ENCODE measurements at places on chromosomes 1 and 21.

DNA sequence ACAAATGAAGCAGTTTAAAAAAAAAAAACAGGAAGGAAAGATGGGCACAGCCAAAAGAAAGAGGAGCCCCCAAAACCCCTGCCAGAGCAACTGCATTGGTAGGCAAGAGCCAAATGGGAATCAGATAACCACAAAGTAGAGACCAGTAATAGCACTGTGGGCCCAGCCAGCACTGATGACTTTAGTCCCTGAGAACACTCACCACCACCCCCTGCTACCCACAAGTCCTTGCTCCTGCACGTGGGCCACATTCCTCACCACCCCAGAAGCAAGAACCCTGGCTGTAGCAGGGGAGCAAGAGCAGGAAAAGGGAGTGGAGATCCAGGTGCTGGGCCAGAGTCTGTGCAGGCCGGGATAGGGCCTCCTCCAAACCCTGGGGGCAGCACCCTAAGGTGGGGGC, 86.1 kb downstream of the RRAGC start:
- no peaks in the 10 kb centered on the region for H3K4me1 ChIP-seq
- H3K36me3 ChIP-seq = no peaks in the 10 kb centered on the region
- H3K27ac ChIP-seq = no peak overlapping the region
- no peaks in the 10 kb centered on the region for H3K27me3 ChIP-seq
- DNase-seq = no peak

DNA sequence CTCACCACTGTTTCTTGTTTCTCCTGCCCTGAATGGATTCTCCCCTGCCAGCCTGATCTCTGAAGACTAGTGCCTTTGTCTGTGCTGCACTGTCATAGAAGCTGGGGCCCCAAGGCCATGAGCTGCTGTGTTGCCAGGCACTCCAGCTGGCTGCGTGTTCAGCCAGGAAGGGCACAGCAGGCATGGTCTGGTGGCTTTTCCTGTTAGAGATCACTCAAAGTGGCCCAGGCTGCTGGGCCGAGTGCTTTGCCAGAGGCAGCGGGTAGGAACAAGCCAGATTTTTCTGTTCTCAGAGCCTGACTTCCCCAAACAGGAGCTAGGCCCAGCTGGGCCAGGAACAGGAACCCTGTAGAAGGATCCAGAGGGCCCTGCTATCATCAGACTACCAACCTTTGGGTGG, 5.2 kb downstream of the ADPRS start:
- no peak overlapping the region for H3K4me3 ChIP-seq
- no peak overlapping the region for H3K27ac ChIP-seq
- H3K27me3 ChIP-seq = no peaks in the 10 kb centered on the region
- peaks cover 5% of the 10 kb centered on the region for H3K4me1 ChIP-seq
- no peak for DNase-seq

DNA sequence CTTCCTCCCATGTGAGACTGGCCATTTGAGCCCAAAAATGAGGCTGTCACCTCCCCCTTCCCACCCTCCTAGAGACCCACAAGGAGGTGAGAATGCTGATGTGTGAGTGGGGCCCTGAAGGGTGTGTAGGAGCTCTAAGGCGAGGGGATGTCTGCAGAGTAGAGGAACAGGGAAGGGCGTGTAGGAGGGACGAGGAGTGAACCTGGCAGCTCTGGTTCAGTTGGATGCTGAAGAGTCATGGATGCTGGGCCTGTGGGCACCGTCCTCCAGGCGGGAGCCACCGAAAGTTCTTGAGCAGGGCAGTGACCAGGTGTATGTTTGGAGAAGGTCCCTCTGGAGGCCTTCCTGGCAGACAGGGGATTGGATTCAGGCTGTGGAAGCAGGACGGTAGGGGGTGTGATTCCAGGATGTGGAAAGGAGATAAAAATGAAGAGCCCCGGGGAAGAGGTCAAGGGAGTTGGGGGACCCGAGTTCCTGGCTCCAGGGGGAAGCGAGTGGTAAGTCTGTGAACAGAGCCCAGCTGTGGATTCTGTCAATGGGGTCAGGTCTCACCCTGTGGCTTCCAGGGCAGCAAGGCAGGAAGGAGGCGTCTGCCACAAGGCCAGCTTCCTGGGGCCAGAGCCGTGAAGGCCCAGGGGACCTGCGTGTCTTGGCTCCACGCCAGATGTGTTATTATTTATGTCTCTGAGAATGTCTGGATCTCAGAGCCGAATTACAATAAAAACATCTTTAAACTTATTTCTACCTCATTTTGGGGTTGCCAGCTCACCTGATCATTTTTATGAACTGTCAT, 7.9 kb downstream of the SAMD11 start:
- H3K27me3 ChIP-seq = peaks cover 90% of the 10 kb centered on the region
- no peak overlapping the region for H3K4me3 ChIP-seq
- no peak for DNase-seq
- H3K36me3 ChIP-seq = no peaks in the 10 kb centered on the region
- H3K27ac ChIP-seq = no peak overlapping the region
- H3K4me1 ChIP-seq = no peaks in the 10 kb centered on the region

DNA sequence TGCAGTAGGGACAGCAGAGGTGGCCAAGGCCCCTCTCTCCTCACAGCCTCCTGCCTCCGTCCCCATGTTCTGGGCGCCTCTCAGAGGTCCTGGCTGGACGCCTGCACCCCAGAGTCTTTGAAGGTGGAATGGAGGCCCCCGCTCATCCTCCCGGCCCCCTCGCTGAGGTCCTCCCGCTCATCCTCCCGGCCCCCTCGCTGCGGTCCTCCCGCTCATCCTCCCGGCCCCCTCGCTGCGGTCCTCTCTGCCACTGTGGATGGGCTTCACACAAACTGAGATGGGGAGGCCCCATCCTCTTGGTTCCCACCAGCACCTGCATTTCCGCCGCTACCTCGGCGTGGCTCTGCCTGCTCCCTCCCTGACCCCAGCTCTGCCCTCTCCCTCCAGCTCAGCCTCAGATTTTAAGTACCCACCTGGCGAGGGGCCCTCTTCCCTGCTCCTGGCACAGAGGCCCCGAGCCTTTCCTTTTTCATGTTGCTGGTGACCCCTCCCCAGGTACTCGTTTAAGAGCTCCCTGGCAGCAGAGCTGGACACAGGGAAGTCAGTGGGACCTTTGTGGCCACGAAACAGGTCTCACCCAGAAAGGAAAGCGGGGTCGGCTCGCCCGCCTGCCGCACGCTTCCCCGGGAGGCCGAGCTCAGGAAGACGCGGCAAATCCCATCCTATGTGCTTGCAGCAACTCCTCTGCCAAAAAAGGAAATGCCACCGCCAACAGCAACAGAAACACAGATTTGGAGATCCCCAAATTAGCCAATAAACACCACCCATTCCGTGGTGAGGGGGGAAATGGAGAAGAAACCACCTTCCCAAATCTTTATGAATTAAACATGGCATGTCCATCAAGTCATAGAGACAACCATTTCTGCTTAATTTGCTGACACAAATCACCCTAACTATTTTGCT, 143.7 kb downstream of the PRDM16 start:
- H3K27me3 ChIP-seq = no peaks in the 10 kb centered on the region
- H3K27ac ChIP-seq = no peak overlapping the region
- no peaks in the 10 kb centered on the region for H3K4me1 ChIP-seq
- no peak for DNase-seq
- H3K4me3 ChIP-seq = no peak overlapping the region

GRCh38 chr1:173504268-173504667, 27.1 kb downstream of the PRDX6 start:
- H3K27me3 ChIP-seq = no peaks in the 10 kb centered on the region
- no peak for DNase-seq
- no peak overlapping the region for H3K4me3 ChIP-seq
- no peaks in the 10 kb centered on the region for H3K4me1 ChIP-seq
- H3K36me3 ChIP-seq = no peaks in the 10 kb centered on the region
- H3K27ac ChIP-seq = no peak overlapping the region

- no peak for DNase-seq
- no peak overlapping the region for H3K4me3 ChIP-seq
- H3K27ac ChIP-seq = no peak overlapping the region
- no peaks in the 10 kb centered on the region for H3K27me3 ChIP-seq
- no peaks in the 10 kb centered on the region for H3K36me3 ChIP-seq
- peaks cover 19% of the 10 kb centered on the region for H3K4me1 ChIP-seq
Observed at GRCh38 chr1:233477359-233477758, 136.5 kb upstream of the KCNK1 start.

GRCh38 chr1:239929317-239929716, 162.4 kb upstream of the FMN2 start:
- H3K27me3 ChIP-seq = no peaks in the 10 kb centered on the region
- no peak overlapping the region for H3K27ac ChIP-seq
- H3K4me3 ChIP-seq = no peak overlapping the region

DNA sequence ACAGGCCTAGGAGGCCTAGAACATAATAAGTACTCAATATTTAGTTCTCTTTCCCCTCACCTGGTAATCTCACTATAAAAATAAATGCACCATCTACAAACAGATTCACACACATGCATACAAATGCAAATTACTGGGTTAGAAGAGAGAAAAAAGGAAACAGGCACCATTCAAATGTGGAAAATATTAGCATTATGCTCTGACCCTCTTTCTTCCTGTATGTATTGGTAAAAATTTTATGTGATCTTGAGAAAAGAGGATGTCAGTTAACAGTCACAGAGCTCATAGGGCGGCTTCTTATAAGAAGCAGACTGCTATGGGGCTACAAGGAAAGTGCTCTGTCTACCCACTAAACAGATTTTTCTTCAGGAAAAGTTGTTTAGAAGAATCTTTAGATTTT, 565.4 kb downstream of the LMO4 start:
- H3K27me3 ChIP-seq = no peaks in the 10 kb centered on the region
- no peak overlapping the region for H3K4me3 ChIP-seq
- H3K27ac ChIP-seq = no peak overlapping the region
- H3K36me3 ChIP-seq = no peaks in the 10 kb centered on the region
- H3K4me1 ChIP-seq = no peaks in the 10 kb centered on the region

DNA sequence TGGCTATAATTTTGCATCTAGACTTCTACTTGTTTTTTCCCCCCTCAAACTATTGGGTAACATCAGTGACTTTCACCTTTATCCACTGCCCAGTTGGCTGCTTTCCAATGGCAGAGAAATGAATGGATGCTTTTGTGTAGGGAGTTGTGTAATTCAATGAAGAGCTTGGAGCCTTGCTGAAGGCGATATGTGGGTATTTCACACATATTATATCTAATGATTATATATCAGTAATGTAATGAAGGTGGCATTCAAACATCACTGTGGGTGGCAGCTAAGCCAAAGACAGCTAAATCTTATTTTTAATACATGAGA, 81.2 kb downstream of the TGFB2 start:
- peak overlapping the region; percentile 53 for H3K27ac ChIP-seq
- H3K27me3 ChIP-seq = no peaks in the 10 kb centered on the region
- peaks cover 17% of the 10 kb centered on the region for H3K4me1 ChIP-seq
- no peak overlapping the region for H3K4me3 ChIP-seq

GRCh38 chr1:12208764-12209494, 20.9 kb upstream of the VPS13D start:
- no peak overlapping the region for H3K4me3 ChIP-seq
- no peaks in the 10 kb centered on the region for H3K36me3 ChIP-seq
- H3K27me3 ChIP-seq = peaks cover 8% of the 10 kb centered on the region
- H3K4me1 ChIP-seq = no peaks in the 10 kb centered on the region
- DNase-seq = no peak

DNA sequence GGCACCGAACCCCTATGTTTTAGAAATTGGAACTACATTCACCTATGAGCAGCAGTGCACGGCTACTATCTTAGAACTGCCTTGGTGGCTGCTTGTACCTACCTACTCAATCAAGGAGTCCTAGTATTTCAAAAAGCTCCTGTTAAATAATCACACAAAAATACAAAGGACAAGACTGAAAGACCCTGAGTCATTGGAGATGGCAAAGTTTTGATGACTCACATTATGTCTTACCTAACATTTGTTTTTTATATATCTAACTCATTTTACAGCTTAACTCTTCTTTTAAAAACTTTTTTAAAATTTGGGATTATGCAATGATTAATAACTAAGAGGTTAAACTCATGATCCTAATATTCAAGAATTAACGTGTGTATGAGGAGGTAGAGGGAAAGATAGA, 1206.0 kb upstream of the TMPRSS15 start:
- H3K36me3 ChIP-seq = no peaks in the 10 kb centered on the region
- H3K27ac ChIP-seq = no peak overlapping the region
- DNase-seq = no peak
- H3K4me1 ChIP-seq = no peaks in the 10 kb centered on the region

DNA sequence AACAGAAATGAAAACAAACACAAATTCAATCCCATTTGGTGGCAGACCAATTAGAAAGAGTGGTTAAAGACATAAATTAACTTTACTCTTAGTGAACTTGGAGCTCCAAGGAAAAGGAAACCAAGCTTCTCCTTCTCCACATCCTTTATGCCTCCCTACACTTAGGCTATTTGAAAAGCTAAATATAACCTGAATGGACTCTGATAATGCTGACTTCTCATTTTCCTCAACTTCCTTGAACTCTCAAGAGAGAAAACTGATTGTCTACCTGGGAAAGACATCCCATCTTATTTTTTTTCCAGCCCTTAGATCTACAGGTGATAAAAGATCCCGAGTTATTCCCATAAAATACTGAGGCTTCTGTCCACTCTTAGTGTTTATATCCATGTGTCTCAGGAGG, 178.4 kb upstream of the SPAG17 start:
- H3K36me3 ChIP-seq = no peaks in the 10 kb centered on the region
- H3K27ac ChIP-seq = no peak overlapping the region
- H3K4me3 ChIP-seq = no peak overlapping the region
- no peaks in the 10 kb centered on the region for H3K27me3 ChIP-seq

DNA sequence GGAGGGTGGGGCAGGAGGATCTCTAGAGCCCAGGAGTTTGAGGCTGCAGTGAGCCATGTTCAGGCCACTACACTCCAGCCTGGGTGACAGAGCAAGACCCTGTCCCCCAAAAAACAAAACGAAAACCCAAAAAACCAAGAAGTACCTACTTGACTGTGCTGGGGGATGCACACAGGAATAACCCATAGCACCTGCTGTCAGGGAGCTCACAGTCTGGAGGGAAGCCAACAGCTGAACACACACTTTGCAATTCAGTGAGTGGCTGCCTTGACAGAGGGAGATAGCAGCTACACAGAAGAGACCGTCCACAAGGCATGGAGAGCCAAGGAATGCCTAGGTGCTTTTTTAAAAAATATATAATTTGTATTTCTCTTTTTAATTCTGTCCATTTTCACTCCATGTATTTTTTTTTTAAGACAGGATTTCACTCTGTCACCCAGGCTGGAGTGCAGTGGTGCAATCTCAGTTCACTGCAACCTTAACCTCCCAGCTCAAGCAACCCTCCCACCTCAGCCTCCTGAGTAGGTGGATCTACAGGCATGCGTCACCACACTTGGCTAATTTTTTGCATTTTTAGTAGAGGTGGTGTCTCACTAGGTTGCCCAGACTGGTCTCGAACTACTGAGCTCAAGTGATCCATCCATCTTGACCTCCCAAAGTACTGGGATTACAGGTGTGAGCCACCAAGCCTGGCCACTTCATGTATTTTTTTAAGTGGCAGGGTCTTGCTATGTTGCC, 68.7 kb downstream of the NID1 start:
- no peak overlapping the region for H3K27ac ChIP-seq
- no peak overlapping the region for H3K4me3 ChIP-seq
- no peak for DNase-seq
- H3K27me3 ChIP-seq = no peaks in the 10 kb centered on the region
- no peaks in the 10 kb centered on the region for H3K36me3 ChIP-seq

- no peaks in the 10 kb centered on the region for H3K27me3 ChIP-seq
- H3K4me1 ChIP-seq = no peaks in the 10 kb centered on the region
- no peaks in the 10 kb centered on the region for H3K36me3 ChIP-seq
- DNase-seq = no peak
Observed at GRCh38 chr1:160879056-160879455, 5.9 kb downstream of the ITLN1 start.

Measured in keratinocyte (primary cell).